ENCODE measurements at places on chromosomes 13 and 19.

DNA sequence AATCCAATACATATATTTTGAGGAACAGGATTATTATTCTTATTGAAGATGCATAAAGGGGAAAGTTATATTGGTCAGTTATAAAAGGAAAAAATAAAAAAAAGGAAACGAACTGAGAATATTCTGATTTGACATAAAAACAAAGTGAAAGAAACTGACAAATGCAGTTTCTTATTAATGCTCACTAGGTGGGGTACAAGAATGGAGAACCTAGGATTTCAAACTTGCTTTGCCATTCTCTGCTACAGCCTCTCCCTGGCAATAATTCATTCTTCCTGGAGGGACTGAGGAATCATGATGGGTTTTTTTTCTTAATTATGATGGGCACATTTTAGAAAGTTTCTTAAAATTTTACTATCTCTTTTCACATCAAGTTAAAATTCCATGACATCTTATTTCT lies 154.9 kb downstream of the PCDH9 start:
- DNase-seq: no peak

DNA sequence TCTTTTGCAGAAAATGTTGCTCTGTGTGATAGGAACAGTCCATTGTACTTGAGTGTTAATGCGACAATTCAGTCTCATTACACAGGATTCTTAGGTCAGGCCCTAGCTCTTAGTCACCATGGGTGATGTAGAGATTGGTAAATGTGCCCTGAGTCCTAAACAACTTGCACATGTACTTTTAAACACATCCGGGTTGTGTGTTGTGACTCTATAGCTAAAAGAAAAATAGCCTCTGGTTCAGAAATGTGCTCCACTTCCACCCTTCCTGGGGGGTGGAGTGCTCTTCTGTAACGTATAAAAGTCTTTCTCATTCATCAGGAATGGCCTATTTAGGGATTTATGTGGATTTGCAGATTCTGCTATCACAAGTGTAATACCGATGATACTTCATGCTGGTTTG lies 5.2 kb downstream of the SPATA13 start:
- no peak for DNase-seq

- no peak for DNase-seq
Observed at GRCh38 chr13:51856027-51856736, 5.6 kb upstream of the CCDC70 start.

DNA sequence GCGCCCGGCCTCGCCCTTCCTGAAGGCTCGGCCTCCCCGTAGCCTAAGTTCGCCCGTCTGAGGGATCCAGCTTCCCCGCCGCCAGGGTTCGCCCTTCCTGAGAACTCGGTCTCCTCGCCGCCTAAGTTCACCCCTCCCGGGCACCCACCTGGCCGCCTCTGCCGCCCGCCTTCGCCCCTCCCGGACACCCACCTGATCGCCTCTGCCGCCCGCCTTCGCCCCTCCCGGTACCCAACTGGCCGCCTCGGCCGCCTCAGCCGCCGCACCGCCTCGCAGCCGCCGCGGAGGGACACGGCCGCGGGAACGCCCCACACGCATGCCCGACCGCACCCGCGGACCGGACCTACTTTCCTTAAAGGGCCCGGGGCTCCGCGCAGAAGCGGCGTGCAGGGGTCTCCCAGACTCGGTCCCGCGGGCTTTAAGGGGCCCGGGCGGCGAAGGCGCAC lies at the start of gene MOB3A:
Gene MOB3A (minus strand): TSS at position 293 of the 446 bp plus-strand sequence. CDS start 17,766 bp downstream, outside the sequence.
- no peak for DNase-seq

- DNase-seq: no peak
Observed at GRCh38 chr13:50460358-50460757, 383.1 kb downstream of the DLEU7 start.

DNA sequence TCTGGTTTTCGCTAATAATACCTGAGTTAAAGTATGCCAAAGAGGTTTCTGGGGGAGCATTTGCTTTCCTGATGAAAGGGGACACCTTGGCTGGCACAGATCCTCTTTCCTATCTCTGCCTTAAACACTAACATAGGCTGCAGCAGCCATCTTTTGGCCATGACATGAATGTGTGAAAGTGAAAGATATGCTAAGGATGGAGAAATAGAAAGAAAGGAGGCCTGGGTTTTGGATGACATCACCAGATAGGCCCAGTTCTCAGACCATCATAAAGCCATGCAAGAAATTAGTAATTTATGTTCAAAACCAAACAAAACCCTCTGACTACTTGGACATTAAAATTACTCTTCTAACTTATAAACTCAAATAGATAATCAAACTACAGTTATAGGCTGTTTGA lies 279.7 kb downstream of the COG6 start:
- no peak for DNase-seq

GRCh38 chr19:58218899-58219298 lies 9.8 kb upstream of the ZNF544 start:
- DNase-seq: no peak

- no peak for DNase-seq
Observed at GRCh38 chr19:11279505-11280236, 16.3 kb upstream of the TSPAN16 start.

DNA sequence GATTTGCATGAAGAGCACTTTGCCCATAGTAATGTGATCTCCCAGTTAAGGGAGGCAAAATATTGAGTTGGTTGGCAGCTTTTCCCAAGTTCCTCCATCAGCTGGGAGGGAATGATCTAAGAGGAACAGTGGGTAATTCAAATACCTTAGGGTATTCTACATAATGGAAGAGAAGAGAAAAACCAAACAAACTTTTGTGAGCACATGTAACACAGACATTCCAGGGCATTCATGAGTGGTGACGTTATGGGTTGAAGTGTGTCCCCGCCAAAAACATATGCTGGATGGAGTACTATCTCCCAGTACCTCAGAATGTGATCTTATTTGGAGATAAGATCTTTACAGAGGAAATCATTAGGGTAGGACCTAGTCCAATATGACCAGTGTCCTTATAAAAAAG lies 220.1 kb downstream of the FOXO1 start:
- DNase-seq: no peak

- no peak for DNase-seq
Observed at GRCh38 chr19:35959040-35959967, 23.1 kb downstream of the LRFN3 start.

DNA sequence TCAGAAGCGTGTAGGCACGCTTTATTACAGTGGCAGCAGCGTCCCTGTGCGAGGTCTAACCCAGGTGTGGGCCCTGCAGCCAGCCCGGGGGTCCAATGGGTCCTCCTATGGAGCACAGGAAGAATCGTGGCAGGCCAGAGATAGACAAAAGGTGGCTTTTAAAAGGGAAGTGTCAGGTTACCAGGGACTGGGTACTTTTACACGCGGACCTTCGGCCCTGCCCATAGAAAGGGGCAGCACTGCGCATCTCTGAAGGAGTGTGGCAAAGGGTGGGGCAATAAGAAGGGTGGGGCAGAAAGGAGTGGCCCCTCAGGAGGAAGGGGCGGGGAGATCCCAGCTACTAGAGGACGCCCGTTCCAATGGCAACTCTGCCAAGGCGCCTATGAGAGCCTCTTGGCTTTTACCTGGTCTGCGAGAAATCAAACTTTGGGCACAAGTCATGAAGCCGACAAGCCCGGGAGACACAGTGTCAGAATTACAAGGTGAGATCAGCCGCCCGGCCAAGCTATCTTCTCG lies 1419.8 kb downstream of the UQCRFS1 start:
- DNase-seq: no peak

- no peak for DNase-seq
Observed at GRCh38 chr13:46731535-46731934, 65.4 kb downstream of the ESD start.

- DNase-seq: no peak
Observed at GRCh38 chr13:60969656-60970055, 446.0 kb downstream of the PCDH20 start.

GRCh38 chr13:112446867-112447266 lies 70.7 kb downstream of the SPACA7 start:
- DNase-seq: no peak

DNA sequence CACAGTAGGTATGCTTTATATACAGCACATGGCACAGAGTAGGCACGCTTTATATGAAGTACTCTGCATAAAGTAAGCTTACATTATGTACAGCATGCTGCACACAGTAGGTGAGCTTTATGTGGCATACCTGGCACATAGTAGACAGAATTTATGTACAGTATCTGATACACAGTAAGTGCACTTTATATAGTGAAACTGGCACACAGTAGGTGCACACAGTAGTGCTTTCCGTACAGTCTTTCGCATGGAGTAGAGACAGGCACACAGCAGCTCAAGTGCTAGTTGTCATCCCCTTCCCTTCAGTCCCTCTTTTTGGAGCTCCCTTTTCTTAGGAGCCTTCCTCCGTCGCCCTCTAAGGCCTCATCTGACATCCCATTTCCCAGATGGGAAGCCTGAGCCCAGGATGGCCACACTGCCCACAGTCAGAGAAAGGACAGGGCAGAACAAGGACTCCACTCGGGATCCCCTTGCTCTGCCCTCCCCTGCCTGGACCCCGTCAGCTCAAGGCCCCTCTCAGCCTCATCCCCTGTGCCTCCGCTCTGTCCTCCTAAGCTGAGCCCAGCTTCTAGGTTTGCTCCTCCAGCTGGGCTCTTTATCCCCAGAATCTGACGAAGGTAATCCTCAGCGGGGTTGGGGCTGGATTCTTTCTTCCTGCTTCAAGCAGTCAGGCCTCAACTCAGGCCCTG lies 852 bp upstream of the CYP4F12 start:
- no peak for DNase-seq

- no peak for DNase-seq
Observed at GRCh38 chr19:33878910-33879810, 82.5 kb downstream of the KCTD15 start.

GRCh38 chr13:46012404-46012803 lies 40.1 kb downstream of the ZC3H13 start:
- no peak for DNase-seq

GRCh38 chr13:34351134-34351533 lies 533.2 kb downstream of the RFC3 start:
- DNase-seq: no peak

DNA sequence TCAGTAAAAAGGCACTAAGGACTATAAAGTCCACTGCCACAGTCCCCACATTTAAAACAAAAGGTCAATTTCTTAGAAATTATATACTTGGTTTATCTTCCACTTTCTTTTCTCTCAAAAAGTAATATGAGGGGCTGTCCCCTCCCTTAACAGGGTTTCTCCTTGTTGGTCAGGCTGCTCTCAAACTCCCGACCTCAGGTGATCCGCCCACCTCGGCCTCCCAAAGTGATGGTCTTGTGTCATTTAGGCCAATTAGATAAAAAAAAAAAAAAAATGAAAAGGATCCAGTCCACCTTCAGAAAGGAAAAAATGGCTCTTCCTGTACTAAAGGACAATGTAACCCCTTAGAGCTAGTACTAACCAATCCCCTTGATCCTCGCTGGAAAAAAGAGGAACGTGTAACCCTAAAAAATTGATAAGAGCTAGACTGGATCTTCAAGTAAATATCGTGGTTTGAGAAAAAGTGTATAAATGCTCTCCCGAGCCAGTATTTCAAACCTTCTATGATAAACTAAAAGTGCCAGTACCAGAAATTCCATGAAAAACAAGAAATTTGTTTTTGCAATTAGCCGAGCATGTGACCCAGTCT lies 9.0 kb upstream of the CD70 start:
- no peak for DNase-seq

GRCh38 chr13:51317262-51317661 lies 22.2 kb upstream of the SERPINE3 start:
- DNase-seq: no peak

- no peak for DNase-seq
Observed at GRCh38 chr13:83516781-83517180, 365.5 kb downstream of the SLITRK1 start.

DNA sequence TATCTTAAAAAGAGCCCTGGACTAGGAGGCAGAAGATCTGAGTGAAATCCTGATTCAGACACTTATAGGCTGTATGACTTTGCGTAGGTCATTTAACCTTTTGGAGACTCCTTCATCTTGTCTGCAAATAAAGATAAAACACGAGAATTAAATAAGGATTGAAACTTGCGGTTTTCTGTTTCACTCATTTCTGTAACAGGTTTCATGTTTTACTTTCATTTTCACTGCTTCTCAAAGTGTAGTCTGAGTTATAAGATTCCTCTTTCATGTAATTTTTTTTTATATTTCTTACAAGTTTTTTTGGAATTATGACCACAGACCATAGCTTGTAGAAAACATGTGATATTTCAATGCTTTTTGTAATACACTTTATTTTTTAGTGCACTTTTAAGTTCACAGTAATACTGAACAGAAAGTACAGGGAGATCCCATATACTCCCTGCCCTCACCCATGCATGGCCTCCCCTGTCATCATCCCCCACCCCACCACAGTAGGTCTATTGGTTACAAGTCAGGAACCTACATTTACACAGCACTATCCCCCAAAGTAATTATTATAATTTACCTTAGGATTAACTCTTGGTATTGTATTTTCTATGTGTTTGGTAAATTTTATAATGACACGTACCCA lies 174.6 kb downstream of the ITGBL1 start:
- no peak for DNase-seq

DNA sequence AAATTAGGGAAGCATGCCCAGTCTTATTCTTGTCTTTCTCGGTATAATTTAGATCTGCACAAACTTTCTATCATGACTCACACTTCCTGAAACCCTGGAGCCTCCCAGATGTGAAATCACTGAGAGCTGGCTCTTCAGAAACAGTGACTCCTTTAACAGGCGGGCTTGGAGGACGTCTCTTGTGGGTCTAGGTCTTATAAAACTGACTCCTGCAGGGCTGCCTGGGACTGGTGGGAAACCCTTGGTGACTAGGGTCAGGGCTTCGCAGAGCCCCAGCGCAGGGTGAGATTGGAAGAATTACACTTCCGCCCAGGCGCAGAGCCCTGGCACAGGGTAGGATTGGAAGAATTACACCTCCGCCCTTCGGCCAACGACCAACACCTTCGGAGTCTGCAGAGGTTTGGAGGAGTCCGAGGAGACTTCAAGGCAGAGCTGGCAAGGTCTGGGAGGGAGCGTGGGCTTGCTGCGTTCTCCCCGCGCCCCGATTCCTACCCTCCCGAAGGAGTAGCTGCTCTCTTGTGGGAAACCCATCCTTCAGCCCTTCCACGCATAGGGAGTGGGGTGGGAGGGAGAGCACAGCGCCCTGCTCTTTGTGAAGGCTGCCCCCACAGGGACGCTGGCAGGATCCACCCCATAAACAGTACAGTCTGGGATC lies 43.4 kb upstream of the MAP3K10 start:
- no peak for DNase-seq

DNA sequence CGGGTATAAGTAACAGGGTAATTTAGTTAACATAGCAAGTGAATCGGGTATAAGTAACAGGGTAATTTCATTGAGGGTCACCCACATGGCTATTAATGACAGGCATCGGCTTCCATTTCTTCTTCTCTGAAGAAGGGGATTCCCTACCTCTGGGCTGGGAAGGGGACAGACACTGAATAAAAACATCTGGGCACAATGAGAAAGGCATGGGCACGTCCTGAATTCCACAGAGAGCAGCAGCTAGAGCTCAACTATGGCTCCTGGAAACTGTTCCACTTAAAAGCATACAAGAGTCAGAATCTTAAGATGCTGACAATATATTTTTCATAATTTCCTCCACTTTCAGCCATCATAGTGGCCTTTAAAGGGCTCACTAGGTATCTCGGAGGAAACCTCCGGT lies 51.8 kb downstream of the CRYL1 start:
- no peak for DNase-seq
